ENCODE measurements at places on chromosomes 7 and 10.
A peak's percentile ranks its signal among the peaks of the same experiment; 100 is the strongest.

GRCh38 chr10:104706886-104707285 is 65.8 kb downstream of the SORCS3 start:
- DNase-seq = no peak

- no peak for DNase-seq
Observed at GRCh38 chr10:126673565-126673964, 3.1 kb upstream of the C10orf90 start.

GRCh38 chr10:103273041-103273441 is 3.9 kb upstream of the INA start:
- DNase-seq = peak; percentile 94

DNA sequence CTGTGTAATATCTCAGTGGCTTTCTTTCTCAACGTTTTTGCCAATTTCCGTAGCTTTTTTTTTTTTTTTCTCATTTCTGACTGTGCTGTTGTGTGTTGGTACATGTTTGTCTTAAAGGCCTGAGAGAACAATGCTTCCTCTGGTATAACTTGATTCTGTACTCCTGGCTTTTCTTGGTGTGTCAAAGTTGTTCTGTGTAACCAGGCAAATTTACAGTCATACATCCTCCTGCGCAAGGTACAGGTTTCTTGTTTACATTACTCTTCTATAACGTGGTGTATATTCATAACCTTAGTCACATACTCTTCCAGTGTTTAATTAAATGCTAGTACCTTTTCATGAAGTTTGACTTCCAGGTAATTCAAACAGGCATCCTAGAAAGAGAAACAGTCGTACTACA is 8.3 kb upstream of the ARHGAP12 start:
- DNase-seq = no peak

DNA sequence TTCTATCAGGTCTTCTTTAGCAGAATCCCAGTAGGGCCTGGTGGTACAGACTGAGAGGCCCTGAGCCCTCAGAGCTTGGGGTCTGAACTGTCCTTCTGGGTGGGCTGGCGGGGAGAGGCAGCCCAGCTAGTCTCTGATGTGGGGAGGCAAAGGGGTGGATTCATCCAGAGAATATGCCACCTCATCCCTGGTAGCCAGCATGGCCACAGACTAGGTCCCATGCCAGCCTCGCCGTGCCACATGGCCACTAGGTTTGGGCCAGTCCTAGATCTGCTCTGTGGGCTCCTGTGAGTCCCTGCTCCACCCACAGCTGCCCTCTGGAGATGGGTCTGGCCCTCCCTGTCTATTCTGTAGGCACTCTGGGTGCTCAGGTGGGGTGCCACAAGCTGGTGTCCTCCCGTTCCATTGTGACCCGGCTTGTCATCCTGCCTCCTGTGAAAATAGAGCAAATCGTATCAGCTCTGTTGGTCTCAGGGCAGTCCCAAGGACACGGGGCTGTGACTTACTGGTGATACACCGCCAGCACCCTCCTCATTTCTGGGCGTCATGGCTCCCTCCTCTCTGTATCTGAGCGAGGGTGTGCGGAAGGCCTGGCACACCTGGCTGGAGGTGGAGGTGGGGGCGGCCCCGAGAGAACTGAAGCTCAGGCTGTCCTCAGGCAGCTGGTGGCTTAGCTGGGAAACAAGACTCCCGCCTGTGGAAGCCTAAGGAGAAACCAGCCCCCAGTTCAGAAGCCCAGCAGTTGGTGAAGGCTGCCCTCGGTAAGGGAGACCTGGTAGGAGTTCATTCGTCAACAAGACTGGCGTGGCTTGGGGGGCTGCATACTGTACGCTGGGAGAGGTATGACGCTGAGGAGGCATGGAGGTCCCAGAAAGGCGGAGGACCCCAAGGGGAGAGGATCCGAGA is 33.3 kb downstream of the UNC5B start:
- no peak for DNase-seq

DNA sequence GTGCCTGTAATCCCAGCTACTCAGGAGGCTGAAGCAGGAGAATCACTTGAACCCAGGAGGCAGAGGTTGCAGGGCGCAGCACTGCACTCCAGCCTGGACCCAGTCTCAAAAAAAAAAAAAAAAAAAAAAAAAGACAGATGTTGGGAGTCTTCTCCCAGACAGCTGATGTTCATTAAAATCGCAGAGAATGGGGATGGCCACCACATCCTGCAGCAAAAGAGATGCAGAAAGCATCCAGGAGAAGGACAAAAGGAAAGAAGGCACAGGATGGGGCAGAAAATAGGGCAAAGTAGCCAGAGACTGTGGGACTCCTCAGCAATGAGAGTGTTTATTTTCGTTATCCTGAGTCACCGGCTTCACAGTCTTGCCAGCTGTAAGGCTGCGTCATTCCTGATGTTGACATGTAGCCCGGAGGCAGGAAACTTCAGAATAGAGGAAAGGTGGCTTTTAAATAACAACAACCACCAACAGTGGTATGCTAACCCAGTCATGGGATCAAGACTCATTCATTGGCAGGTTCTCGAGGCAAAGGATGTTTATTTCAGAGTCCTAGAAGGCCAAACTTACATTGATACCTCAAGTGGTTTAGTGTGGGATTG is 149.5 kb upstream of the SVIL start:
- DNase-seq = peak; percentile 33

- no peak for DNase-seq
Observed at GRCh38 chr7:139991269-139991666, 71.5 kb downstream of the PARP12 start.

- no peak for DNase-seq
Observed at GRCh38 chr7:100676501-100677306, 3.2 kb downstream of the GNB2 start.

DNA sequence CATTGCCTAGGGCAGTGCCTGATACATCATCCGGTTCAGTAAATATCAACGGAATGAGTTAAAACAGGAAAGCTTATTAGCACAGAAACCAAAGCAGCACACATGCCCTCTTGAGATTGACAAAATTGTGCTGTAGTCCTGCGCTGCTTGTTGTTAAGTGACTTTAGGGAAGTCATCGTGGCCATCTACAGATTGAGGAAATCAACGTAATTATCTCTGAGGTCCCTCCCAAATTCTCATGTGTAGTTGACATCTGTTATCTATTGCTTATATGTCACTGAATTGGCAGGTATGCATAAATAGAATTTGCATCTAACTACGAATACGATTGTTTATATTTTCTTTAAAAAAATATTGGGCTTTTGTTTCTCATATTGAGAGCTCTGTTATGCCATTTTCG is 3.5 kb upstream of the GNB2 start:
- DNase-seq = no peak

- DNase-seq = no peak
Observed at GRCh38 chr10:11760861-11761260, 18.7 kb downstream of the ECHDC3 start.

- no peak for DNase-seq
Observed at GRCh38 chr10:32150532-32151101, 94.4 kb upstream of the KIF5B start.

- peak; percentile 18 for DNase-seq
Observed at GRCh38 chr10:60943316-60944057, 498 bp downstream of the RHOBTB1 start.

DNA sequence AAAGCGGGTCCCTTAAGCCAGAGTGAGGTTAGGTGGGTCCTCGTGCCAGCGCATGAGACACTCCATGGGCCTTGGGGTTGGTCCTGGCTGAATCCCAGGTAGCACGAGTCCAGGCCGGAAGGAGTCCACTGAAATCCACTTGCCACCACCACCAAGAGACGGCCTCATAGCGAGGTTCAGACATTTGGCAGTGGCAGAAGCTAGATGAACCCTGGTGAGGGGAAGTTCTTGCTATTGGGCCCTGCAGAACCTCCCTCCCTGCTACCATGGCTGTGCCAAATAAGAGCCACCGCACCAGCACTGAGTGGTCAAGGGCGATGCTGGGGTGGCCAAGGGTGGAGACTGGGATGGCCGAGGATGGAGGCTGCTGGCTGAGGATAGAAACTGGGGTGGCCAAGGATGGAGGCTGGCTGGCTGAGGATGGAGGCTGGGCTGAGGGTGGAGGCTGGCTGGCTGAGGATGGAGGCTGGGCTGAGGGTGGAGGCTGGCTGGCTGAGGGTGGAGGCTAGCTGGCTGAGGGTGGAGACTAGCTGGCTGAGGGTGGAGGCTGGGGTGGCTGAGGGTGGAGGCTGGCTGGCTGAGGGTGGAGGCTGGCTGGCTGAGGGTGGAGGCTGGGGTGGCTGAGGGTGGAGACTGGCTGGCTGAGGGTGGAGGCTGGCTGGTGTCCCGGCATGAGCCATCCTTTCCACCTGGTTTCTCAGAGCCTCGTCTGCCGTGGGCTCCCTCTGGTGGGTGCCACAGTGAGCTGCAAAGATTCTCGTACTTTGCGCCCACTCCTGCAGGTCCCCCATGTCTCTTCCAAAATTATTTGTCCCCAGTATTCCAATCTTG is 88.2 kb downstream of the ELFN1 start:
- peak; percentile 27 for DNase-seq

DNA sequence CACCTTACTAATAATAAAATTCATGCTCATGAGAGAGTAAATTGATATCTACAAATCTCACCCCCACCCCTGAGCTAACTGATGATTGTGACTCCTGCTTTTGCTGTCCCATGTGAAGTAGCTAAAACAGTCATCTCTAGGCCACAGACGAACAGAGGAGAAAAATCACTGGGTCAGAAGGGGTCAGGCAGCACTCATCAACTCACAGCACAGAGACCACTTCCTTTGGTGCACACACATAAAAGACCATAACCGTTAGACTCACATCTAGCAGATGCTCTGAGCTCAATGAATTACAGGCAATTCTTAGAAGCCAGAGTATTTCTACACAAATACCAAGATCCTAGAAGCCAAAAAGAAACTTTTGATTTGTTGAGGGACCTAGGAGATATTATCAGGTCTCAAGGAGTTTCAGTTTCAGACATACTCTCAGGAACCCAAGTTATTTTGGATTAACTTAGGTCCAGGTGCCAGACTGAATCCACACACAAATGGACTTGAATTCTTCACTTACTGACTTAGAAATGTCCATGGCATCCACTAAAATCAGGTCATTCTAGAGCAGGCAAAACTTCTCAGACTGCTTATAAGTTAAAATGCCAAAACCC is 65.0 kb upstream of the TES start:
- no peak for DNase-seq

DNA sequence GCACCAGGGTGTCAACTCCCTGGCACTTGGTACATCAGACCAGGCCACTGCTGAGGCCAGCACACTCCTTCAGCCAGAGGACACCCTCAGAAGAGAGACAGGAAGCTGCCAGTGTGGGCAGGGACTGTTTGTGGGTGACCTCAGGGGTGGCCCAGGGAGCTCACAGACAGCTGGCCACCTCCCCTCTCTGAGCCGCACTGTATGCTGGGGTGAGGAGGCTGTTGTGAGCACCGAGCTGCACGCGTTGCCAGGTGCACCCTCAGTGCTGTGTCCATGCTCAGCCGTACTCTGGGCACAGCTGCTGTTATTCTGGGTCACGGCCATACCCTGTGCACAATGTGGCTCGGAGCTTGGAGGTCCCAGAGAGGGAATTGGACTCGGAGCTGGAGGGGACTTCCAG is 61.5 kb upstream of the NANOS1 start:
- DNase-seq = no peak

- no peak for DNase-seq
Observed at GRCh38 chr7:30286749-30287148, 2.4 kb downstream of the ZNRF2 start.

- no peak for DNase-seq
Observed at GRCh38 chr7:132461032-132461592, 115.2 kb downstream of the PLXNA4 start.

DNA sequence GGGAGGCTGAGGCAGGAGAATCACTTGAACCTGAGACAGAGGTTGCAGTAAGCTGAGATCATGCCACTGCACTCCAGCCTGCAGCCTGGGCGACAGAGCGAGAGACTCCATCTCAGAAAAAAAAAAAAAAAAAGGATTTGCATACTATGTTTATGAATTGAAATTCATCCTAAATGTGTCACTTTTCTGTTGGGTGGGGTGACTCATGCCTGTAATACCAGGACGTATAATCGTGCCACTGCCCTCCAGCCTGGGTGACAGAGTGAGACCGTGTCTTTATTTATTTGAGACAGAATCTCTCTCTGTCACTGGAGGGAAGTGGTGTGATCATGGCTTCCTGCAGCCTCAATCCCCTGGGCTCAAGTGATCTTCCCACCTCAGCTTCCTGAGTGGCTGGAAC is 5.8 kb downstream of the ZNF212 start:
- DNase-seq = no peak

DNA sequence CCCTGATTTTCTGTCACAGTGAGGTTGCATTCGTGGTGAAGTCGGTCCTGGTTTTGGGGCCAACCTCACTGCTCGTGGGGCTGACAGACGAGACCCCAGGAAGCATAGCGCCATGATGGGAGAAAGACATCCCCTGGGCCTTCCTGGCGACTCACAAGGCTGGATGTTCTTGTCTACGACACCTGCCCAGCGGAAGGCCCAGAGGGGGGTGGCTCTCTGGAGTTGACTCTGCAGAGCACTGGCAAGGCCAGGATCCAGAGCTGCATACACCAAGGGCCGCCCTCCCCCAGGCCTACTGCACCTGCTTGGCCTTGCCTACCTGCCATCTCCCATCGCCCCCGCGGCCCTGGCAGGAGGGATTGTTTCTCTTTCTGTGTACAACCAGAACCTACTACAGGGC is 608.9 kb downstream of the PTPRN2 start:
- no peak for DNase-seq
